ENCODE measurements at places on chromosomes 2 and 18.
A peak's percentile ranks its signal among the peaks of the same experiment; 100 is the strongest.

DNA sequence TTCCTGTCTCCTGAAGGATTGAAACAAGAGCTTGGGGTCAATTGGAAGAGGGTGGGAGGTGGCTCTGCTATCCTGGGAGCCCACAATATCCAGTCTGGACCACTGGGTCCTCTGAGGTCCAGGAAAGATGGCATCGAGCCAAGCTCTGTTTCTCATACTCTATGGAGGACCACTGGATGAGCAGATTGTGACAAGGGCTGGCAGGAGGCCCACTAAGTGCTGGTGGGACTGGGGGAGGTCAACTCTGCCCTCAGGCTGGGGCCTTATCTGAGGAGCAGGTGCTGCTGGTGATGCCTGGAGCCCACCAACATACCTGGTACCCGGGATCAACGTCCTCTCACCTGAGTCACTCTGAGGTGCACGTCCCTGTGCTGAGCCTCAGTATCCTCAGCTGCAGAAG, 142.4 kb downstream of the NDUFA10 start:
- DNase-seq: no peak

- no peak for DNase-seq
These were observed 7.9 kb downstream of the NEDD4L start for GRCh38 chr18:58051765-58052460.

- DNase-seq: no peak
These were observed 767.7 kb downstream of the TSN start for GRCh38 chr2:122523143-122523542.

DNA sequence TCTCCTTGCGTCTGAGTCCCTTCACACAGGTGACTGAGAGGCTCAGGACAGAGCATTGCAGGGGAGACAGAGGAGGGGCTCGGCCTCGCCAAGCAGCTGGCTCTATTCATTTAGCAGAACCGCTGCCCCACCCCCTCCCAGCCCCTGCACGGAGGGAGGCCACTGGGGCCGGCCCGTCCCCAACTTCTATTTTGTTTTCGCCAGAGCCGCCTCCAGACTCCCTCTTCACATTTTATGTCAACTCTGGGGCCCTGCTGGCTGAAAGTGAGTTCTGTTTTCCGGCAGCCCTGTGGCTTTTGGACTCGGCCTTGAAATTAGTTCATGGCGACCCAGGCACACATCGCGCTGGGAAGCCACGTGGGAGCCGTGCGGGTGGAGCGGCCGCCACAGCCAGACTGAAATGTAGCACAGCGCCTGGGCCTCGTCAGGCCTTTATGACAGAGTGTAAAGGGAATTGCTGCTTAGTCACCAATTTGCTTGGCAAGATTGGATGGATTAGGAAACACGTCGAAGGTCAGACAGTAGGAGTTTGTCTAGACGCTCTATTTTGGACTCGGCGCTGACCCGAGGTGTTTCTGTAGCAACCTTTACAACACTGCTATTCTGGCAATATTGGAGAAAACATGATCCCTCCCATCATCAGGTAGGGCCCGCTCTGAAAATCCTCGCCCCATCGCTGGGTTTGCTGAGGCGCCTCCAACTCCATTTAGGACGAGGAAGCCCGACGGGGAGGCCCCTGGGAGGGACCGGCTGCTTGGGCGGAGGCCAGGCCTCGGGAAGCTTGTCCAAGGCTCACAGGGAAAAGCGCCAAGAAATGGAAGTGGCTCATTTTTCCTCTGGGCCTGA, 90.7 kb upstream of the CTDP1 start:
- DNase-seq: peak; percentile 68

DNA sequence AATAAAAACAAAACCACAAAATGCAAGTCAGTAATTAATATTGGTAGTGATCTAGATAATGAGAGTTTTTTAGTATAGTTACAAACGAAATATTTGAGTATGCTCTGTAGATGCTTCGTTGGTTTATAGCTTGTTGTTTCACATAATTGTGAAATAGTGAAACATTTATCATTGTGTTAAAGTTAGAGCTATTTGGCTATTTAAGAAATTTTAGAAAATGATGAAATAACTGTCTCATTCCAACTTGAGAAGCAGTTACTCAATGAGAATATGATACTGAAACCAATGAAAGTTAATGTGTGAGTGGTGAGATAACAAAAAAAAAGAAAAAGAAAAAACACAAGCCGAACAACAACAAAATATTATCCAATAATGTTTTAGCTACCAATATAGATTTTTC, 475.6 kb upstream of the ZEB2 start:
- DNase-seq: no peak

GRCh38 chr2:60483401-60483800, 70.1 kb downstream of the BCL11A start:
- DNase-seq: peak; percentile 60

DNA sequence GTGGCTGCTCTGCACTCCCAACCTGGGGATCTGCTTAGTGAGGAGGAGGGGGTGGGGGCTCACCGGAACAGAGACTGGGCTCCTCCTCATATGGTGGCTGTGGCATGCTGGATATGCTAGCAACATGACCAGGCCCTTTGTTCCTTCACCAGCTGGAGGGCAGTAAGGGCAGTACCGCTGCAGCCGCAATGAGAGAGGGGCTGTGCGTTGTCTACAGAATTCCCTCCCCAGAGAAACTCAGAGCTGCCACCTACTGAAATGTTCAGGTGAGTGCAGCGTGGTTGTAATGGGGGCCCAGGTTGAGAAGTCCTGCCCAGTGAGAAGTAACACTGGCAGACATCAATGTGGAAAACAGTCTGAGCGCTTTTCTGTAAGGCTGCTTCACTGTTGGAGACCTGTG, 1211.9 kb upstream of the NXPH2 start:
- DNase-seq: no peak

DNA sequence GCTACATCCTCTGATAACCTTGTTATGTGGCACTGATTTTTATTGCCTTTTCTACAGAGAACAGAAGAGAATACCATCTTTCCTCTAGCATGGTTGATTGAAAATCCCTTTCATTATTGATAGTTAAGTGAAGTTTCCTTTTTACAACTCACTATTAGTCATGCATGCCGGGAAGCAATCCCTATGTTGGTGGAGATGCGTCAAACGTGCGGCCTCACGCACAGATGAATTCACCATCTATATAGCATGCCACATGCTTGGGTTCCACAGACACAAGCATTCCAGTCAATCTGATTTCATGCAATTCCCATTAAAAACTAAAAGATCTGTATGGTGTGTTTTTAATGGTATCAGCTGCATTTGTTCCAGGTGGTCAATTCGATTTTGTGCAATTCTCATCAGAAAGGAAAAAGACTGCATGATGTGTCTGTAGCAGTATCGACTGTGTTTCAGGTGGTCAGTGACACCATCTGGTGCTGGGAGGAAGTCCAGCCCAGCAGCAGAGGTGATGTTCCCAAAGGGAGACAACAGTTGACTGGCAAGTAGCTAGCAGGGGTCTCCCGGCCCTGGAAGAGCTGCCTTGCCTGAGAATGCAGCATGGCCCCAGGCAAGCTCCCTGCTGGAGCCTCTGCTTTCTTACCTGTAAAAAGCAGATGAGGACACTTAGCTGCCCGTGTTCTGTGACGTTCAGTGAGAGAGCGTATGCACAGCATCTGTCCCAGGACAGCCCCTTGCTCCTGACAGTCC, 151.3 kb upstream of the NCK2 start:
- DNase-seq: no peak

- DNase-seq: no peak
These were observed 351.2 kb downstream of the KIAA1328 start for GRCh38 chr18:37180086-37180485.

- DNase-seq: no peak
These were observed 60.7 kb upstream of the ASAP2 start for GRCh38 chr2:9145752-9146430.

- no peak for DNase-seq
These were observed 164.7 kb downstream of the CCDC178 start for GRCh38 chr18:33275843-33276242.

DNA sequence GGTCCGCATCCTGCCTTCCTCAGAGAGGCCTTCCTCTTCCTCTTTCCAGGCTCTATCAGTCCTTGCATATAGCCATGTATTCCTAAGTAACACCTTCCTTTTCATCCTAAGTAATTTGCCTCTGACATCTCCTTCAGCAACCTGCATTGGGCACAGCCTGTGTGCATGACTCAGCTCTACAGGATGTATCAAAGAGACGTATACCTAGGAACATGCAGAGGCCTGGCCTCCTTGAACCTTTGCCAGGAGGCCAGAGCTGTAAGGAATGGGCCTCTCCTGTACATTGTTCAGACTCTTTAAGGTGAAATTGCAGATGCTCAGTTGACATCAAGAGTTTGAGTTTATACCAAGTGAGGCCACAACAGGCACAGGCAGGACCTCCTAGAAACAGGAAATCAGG, 76.0 kb upstream of the CELF4 start:
- no peak for DNase-seq

DNA sequence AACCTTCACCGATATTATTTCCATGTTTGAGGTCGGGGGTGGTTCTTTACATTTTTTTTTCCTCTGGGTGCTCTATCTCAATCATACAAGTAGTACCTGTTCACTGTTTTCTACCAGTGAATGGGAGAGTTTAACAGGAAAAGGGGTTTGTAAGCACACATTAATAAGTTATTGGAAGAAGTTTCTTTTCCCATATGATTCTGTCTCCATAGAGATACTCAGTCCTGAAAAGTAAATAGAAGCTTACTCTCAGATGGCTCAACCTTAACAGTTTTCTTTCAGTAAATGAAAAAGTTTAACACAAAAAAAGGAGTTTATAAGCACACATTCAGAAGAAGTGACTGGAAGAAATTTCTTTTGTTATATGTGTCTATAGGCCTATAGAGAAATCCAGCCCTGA, 995.6 kb upstream of the SLC39A10 start:
- DNase-seq: no peak

DNA sequence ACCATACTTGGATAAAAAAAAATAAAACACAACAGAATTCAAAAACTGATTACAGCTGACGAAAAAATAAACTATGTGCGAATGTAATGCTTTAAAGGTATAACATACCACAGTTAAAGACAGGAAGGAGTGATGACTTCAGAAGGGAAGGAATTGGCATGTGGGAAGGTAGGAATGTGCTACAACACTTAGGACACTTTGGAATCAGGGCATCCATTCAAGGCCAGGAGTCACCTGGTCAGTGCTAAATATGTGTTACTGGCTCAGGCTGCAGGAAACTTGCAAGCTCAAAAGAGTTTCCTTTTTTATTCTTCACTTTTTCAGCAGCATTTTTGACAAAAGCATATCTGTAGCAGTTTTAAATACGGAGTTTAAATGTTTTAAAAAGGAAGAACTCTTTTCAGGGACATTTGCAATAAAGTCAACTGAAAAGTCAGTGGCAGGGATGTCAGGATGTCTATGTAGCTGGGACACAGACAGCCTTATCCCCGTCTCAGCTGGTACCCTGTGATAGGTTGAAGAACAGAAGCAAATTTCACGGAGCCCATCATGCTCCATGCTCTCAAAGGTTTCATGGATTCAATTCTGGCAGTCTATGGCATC, 138.0 kb upstream of the KLHL14 start:
- peak; percentile 36 for DNase-seq

DNA sequence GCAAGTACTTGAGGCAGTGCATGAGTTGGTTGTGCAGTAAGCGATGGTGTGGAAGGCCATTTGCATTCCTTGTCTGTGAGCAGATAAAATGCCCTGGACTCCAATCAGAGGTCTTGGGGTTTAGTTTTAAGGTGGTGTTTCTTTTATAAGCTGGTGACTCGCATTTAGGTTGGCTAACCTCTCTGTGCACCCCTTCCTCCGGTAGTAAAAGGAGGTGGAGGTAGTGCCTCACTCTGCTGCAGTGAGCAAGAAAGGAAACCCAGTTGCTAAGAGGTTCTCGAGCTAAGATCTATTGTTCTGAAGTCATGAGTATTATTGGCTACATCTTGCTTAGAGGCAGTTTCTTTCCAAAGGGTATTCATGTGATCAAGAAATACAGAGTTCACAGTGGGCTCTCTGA, 74.3 kb upstream of the EML6 start:
- DNase-seq: no peak
